ENCODE measurements at places on chromosomes 2 and 18.
A peak's percentile ranks its signal among the peaks of the same experiment; 100 is the strongest.

DNA sequence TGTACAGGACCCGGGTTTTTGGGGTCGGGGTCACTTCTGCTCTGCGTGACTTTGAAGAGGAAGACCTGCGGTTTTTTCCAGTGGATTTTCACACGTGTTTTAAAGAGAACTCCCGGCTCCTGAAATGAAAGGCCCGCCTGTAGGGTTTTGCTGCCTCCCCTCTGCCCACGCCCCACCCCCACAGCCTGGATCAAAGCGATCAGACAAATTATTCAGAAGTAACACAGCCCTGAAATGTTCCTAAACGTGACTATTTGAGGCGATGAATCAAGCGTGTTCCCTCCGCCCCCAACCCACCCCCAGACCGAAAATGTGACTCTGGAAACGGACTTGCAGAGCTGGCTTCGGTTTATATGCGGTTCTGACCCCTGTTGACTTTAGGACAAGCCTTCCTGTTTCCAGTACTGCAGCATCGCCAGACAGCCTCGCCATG lies 28.7 kb upstream of the SMIM21 start:
- no peak for DNase-seq

- DNase-seq, result no peak
Measured at GRCh38 chr2:160397530-160397865, 96.1 kb downstream of the RBMS1 start.

DNA sequence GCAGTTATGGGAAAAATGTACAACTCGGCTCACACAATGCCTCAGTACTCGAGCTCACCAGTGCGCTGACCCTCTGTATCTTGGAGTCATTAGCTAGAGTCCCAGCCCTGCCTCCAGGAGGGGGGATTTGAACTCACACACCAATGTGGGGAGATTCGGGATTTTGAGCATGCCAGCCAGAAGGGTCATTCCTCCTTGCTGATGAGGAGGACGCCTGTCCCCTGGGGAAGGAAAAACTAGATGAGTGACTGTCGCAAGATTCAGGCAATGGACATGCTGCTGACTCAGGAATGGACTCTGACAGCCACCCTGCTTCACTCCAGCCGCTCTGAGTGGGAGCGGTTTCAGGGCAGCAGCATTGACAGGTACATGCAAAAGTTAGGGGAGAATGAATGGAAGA lies 20.6 kb downstream of the FIGN start:
- no peak for DNase-seq

DNA sequence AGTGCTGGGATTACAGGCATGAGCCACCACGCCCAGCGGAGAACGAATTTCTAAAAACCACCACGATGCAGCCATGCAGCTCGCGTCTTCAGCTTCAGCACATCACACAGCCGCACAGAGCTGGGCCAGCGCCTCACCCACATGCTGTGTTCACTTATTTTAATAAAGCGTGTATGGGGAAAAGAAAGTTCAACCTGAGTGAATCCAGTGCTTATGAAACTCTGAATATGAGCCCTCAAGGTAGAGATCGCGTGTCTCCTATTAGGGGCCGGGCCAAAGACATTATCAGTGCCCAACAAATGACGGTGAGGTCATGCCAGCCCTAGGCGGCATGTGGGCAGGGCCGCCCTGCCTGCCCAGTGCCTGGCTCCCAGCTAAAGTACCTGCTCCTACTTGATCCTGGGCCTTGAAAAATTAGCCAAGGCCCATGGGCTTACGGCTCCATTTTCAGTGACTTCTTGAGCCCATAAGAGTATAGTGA lies 44.3 kb downstream of the SPRED2 start:
- DNase-seq, result no peak

DNA sequence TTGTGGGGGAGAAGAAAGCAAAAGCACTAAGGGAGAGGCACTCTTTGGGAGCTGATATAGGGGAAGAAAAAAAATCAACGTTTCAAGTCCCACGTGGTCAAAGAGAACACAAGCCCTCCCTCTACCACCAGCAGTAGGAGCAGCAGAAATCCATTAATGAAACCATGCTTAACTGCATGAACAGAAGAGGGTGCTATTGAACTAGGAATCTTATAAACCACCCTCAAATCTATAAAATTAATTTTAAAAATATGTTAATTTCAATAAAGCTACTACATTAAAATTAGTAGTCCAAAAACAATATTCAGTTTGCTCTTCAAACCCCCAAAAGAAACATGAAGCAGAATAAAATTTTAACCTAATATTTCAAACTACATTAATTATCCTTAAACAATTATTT lies 147.8 kb downstream of the TMEM18 start:
- peak; percentile 51 for DNase-seq

DNA sequence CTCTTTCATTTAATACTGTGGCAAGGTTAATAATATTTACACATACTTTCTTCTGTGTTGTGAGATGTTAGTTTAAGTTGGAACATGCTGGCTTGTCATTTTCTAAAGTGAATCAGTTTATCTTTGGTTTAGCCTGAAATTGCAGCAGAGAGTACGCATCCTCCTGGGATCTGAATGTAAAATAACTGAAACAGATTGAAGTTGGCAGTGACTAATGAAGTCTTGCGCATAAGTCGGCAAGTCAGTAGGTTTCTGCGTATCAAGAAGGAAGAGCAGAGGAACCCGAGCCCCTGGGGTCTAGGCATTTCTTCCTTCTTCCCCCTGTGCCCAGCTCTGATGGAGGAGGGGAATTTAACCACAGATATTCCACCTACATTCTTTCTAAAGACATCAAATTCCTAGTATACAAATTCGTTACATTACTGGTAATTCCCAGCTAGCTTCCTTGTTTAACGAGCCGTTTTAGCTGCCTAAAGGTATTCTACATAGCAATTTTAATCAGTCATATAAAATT lies 392.1 kb upstream of the RAB12 start:
- DNase-seq, result no peak

DNA sequence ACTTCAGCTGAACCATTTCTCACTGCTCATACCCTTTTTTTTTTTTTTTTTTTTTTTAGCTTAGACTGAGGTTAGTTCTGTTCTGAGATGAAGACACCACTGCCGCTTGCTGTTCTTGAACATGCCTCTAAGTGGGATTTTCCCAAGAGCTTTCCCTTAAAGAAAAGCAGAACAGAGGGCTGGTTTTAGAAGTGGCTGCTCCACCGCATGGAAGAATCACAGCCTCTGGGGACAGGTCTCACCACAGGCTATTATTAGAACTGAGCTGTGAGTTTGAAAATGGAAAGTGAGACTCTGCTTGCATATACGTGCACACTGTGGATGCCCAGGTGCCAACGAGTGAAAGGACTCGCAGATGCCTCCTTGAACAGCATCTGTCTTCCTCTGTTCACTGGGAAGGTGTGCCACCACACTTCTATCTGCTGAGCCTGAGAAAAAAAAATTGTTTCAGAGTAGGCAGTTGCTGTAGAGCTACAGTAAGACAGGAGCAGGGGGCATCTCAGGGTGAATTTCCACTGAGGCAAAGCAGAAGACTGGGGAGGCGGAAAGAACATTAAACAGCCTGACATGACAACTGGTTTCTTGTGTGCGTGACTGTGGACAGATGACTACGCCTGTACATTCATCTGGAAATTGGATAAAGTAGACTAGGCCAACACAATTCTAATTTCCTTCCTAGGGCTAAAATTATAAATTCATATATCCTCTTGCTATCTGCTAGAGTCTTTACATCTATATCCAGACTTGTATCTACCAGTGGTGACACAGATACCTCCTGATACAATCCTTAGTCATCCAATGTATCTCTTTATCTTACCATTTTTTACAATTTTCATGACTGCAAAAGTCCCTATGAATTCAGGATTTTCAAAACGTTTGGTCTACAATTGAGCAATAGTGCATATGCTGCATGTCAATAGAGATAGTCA lies 1045.7 kb upstream of the CELF4 start:
- DNase-seq, result no peak

GRCh38 chr18:11323359-11323819 lies 174.0 kb upstream of the PIEZO2 start:
- DNase-seq, result no peak

GRCh38 chr2:85073033-85073432 lies 60.2 kb upstream of the TCF7L1 start:
- DNase-seq, result no peak

- no peak for DNase-seq
Measured at GRCh38 chr2:98438190-98439133, 6.2 kb upstream of the INPP4A start.

DNA sequence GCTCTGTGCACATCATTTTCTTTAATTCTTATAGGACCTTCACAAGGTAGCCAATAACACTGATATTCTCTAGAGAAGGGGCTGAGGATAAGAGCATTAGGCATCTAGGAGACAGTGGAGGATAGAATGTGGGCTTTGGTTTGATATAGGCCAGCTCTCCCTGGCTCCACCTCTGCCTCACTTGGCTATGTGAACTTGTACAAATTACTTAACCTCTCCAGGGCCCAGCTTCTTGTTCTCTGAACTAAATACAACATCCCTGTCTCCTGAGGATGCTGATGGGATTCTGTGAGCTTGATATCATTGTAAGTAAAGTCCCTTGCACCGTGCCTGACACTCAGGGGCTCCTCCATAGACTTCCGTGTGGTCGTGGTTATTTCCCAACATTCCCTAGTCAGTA lies 87.3 kb downstream of the ACOXL start:
- no peak for DNase-seq

- no peak for DNase-seq
Measured at GRCh38 chr2:147578529-147578928, 266.3 kb upstream of the ACVR2A start.

GRCh38 chr18:43004421-43004820 lies 111.1 kb downstream of the RIT2 start:
- DNase-seq, result no peak

GRCh38 chr2:203704430-203704829 lies 2.0 kb upstream of the CD28 start:
- DNase-seq, result no peak

DNA sequence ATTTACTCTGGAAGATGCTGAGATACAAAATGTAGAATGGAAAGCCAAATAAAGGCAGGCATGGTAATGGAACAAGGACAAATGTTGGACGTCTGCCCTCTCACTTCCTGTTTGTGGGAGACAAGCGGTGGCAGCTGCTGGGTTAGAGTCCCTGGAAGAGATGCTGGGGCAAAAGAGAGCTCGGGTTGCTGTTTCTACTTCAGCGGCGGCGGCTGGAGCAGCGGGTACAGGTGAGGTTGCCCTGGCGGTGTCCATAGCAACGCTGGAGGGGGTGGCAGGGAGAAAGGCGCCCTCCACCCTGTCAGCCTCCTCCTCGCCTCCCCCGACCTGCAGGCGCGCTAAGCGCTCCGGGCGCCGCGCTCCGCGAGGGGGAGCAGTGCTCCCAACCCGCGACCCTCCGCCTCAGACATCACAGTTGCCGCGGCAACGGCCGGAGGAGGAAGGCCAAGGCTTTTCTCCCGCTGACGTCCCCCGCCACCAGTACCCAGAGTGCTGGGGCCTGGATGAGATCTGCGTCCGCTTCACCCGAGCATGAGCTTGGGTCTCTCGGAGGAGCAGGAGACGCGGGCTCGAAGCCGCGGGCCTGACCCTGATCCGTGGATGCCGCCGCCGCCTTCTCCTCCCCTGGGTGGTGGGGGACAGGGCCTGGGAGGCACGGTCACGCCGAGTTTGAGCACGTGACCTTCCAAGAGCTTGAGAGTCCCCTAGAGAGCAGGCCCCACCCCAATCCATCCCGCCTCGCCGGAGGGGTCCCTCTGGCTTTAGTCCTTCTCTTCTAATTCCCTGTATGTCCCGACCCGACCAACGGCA lies 65.6 kb downstream of the NOL4 start:
- DNase-seq, result peak; percentile 99
